ENCODE measurements at places on chromosomes 12 and 14.

- no peak for DNase-seq
These were observed 23.5 kb upstream of the GPRC5D start for GRCh38 chr12:12975322-12976077.

DNA sequence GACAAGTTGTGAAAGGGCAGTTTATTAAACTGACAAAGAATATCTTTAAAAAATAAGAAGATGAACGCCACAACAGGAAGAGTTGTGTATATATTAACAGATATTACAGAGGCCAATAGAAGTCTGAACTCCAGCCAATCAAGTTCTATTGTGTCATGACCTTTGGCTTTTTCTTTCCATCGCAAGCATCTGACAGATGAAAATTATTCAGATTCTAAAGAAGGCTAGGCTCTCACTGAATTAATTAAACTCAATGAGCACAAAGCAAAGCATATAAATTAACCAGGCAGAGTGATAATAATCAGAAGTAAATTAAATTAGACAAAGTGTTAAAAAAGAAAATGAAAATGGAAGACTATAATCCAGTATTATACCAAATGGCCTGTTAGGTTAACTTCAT is 62.0 kb upstream of the PYGL start:
- DNase-seq, result no peak

DNA sequence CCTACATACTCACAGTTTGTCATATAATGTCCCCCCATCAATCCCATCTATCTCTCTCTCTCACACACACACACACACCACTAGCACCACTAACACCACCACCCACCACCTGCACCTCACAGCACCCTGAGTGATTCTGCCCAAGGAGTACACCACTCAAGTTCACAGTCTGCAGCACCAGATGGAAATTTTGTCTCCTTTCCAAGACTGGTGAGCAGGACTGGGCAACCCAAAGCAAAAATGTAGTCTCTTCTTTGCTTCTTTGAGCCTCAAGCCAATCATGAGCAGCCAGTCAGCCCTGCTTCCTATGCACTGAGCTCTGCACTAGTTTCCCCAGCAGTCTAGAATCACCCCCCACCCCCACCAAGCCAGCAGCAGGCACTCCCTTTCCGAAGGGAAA is 15.0 kb upstream of the ARMH4 start:
- DNase-seq, result no peak

DNA sequence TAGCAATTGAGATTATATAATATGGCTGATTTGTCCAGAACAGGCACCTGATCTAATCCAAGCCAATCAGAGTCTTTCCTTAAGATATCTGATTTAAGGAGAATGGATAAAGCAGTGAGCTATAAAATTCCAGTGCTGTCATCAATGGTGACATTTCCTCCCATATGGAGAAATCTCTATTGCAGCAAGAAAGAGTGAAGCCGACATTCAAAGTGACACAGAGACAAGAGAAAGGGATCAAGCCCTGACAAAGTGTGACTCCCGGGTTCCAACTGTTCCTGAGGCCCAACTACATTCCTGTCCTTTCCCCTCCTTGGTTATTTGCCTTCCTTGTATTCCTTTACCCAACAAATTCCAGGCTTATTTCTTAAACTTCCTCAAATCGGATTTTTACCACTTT is 430.0 kb upstream of the SOX5 start:
- no peak for DNase-seq

DNA sequence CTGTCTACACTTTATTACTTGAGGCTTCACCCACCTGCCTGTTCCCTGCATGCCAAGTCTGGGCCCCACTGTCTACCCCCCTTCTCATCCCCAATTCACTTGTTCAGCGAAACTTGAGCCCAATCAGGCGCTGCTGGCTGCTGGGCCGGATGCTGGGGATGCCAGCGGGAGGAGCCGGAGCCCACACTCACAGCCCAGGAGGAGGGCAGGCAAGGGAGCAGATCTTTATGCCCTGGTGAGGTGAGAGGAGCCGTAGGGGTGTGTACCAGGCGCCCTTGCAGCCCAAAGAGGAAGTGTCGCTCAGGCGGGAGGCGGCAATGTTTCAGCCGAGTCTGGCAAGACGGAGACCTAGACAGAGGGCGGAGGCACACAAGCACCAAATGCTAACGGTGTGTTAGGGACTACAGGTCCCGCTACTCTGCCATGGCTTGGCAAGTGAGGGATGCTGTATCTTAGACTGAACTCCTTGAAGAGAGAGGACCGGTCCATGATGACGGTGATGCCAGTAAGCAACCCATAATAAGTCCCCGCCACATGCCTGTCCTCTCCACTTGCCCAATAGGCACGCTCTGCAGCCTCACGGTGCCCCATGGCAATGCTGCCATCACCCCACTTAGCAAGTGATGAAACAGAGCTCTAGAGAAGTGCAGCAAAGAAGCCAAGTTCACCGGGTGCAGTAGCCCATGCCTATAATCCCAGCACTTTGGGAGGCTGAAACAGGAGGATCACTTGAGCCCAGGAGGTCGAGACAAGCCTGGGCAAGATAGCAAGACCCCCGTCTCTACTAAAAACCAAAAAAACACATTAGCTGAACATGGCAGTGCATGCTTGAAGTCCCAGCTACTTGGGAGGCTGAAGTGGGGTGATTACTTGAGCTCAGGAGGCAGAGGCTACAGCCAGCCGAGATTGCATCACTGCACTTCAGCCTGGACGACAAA is 41.6 kb downstream of the LRRC74A start:
- no peak for DNase-seq

- no peak for DNase-seq
These were observed 7.6 kb upstream of the ITGA5 start for GRCh38 chr12:54426690-54427089.

GRCh38 chr14:33432407-33433023 is 493.8 kb downstream of the NPAS3 start:
- DNase-seq, result no peak
